ENCODE measurements at places on chromosomes 5 and 9.

- no peak for DNase-seq
Observed at GRCh38 chr5:9716838-9717281, 86.7 kb upstream of the TAS2R1 start.

DNA sequence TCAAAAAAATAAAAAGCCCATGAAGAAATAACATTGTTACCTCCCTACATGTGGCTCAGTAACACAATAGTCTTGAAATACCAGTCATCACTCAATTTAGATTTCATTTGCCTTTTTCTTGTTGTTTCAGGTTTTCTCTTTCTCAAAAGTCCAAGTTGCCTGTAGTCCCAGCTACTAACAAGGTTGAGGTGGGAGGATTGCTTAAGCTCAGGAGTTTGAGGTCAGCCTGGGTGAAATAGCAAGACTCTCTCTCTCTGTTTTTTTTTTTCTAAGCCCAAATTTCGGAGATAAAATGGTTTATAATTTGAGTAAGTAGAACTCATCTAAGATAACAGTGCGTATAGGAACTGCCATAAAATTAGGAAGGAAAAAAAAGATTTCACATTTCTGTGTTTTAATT, 17.5 kb upstream of the NDUFS4 start:
- no peak for DNase-seq

GRCh38 chr9:95036676-95037075, 280.8 kb downstream of the FANCC start:
- DNase-seq = no peak

- no peak for DNase-seq
Observed at GRCh38 chr9:92494856-92495255, 12.6 kb upstream of the ASPN start.

DNA sequence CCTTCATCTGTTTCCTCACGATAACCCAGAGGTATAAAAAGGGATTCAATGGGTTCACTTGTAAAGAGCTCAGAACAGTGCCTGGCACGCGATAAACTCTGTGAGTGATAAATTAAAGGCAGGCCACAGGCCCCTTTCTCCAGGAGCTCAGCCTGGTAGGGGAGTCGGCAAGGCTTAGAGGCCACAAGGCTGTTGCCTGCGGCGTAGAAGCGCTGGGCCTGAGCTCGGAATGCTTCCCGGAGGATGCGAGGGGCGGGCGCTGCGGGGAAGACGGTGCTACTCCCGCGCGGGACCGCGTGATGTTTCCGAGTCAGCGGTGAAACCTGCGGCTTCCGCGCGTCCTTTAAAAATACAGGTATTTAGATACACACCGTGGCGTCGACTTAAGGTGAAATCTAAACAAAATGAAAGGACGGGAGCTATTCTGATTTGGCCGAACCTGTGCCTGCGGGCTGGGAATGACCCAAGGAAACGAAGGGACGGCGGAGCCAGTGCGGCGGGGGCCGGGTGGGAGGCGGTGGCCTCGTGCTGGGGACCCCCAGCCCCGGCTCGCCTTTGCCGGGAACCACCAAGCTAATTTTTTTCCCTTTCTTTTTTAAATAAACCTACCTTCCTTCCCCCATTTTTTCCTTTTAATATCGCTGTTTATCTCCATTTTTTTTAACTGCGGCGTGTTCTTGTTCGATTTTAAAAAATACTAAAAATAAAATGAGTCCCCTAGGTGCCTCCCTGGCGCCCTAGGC, 6.2 kb downstream of the NKX2-5 start:
- no peak for DNase-seq

DNA sequence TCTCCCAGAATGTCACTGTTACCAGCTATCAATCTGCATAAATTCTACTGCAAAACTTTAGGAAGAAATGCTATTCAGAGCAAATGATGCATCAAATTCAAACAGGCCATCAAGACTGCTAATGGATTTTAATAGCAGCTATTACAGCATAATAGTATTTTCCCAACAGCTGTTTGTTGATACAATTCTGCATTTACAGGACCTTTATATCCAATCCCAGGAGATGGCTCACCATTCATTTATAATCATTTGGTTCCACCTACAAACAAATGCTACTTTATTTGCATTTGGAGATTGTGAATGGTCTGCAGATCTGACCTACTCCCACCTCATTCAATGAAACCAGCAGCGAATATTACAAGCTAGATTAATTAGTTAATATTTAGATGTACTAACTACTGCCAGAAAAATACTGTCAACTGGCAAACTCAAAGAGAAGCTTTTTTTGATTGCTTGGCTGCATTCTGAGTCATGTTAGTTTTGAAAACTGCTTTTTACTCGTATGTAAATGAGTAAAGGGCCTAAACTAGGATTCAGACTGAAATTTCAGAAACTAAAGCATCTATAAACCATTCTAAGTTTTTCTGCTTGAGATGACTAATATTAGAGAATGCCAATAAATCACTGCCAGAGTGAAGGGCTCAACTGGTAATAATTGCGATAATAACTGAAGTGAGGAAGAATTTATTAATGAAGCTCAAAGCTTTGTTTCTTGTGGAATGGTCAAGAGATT, 7.1 kb upstream of the PCA3 start:
- DNase-seq = no peak

DNA sequence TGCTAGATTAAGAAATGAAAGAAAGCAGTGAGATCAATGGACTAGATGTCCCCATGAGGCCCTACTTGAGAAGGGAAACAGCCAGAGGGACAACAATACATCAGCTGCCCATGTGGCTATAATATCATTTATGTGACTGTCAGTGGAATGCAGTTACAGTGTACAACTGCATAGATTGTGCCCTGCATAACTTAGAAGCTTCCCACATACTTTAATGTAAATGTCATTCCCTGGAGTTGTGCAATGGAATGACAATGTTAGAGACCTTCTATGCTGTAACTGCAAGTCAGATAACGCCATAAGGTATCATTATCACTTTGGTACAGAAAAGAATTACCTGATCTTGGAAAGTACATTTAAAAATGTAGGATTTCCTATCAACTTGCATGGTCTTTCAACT, 67.4 kb downstream of the FBN2 start:
- no peak for DNase-seq

- peak; percentile 84 for DNase-seq
Observed at GRCh38 chr5:177403792-177404640, 3.6 kb upstream of the PFN3 start.

- DNase-seq = no peak
Observed at GRCh38 chr5:151357097-151357496, 9.7 kb upstream of the SLC36A2 start.

DNA sequence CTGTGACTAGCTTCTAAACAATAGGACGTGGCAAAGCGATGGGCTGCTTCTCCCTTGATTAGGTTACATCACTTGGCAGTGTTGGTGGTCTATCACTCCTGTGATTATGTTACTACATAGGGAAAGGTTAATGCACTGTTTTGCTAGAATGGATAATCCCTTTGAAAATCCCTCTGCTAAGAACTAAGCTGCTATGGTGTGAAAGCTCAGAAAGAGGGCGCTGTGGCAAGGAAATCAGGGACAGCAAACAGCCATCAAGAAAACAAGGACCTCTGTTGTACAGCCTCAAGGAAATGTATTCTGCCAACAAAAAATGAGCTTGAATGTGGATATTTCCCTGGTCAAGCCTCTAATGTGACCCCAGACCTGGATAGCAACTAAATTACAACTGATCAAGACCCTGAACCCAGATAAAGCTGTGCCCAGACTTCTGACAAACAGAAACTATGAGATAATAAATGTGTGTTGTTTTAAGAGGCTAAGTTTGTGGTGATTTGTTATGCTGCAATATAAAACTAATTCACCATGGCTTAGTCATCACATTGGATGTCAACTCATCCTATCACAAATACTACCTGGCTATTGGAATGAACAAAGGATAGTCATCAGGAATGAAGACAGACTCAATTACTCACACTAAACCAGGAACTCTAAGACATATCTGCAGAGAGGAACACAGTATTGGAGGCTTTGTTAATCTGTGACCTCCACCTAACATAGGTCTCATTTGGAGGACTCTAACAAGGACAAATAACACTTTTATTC, 1215.9 kb downstream of the EFNA5 start:
- no peak for DNase-seq

- DNase-seq = no peak
Observed at GRCh38 chr5:132104556-132104955, 31.0 kb downstream of the CSF2 start.

DNA sequence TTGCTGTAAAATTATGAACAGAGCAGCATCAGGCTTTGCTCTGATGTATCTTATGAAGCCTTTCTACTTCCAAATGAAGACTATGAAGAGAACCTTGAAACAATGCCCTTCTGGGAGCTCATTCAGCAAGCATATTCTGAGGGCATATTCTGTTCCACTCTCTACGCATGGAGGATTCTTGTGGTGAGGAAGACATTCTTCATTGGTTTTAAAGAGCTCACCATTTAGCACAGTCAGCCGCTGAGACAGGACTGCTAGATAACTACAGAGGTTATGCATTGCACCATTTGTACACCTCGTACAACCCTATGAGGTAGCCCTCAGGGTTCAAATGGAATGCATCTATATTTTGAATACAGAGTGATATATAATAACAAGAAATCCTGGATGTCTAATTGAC, 61.0 kb downstream of the INVS start:
- DNase-seq = no peak

GRCh38 chr5:35810601-35811000, 46.1 kb upstream of the IL7R start:
- DNase-seq = no peak

GRCh38 chr9:93305497-93306020, 121.6 kb downstream of the WNK2 start:
- no peak for DNase-seq

DNA sequence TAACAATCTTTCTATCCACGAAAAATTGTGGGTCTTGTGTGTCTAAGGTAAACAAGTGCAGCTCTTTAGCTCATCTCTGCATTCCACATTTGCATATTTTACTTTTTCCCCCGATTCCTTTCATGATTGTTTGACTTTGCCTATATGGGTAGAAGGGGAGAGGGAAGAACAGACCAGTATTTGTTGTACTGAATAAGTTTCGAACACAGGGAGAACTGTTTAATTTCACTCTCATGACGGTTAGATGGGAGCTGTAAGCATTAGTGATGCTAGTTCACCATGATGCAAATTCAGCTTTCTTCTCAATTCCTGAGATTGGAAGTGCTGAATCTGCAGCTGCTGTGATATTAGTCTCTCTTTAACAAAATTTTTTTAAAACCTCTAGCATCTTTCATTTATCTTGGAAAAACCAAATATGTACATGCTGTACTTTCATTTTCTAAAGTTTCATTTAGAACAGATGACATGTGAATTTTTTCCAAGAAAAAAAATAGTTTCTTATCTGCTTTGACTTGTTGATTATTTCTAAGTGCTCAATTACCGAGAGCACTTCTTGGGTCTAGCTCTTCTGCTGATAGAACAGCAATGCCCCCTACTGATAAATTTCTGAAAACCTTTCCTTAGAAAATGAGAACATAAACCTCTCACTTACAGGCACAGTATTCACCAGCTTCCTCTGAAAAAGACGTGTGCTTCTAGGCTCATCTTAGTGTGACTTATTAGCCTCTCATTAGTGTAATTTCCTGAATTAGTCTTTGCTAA, 149.5 kb downstream of the BAAT start:
- no peak for DNase-seq

DNA sequence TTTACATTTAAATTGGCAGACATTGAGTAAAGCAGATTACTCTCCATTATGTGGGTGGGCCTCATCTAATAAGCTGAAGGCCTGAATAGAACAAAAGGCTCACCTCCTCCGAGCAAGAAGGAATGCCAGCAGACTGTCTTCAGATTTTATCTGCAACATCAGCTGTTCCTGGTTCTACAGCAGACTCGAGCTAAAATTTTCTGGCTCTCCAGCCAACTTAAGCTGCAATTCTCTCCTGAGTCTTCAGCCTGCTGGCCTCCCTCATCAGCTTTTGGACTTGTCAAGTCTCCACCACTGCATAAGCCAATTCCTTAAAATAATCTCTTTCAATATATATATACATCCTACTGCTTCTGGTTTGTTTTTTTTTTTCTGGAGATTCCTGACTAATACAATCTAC, 12.5 kb downstream of the TRPM3 start:
- no peak for DNase-seq

GRCh38 chr5:2187687-2188086, 305.0 kb upstream of the IRX4 start:
- DNase-seq = no peak

- no peak for DNase-seq
Observed at GRCh38 chr9:7259544-7260241, 501.9 kb downstream of the KDM4C start.

Measured in activated CD4-positive, alpha-beta T cell treated with anti-CD3 and anti-CD28 coated beads, Interleukin-2, amount 50 U/mL, for 1 hour (primary cell).